ENCODE measurements at places on chromosomes 6 and 20. TPM values are rescaled to one million over a fixed set of nuclear protein-coding genes. Genes with fewer than 3 reads are reported as not detected.

DNA sequence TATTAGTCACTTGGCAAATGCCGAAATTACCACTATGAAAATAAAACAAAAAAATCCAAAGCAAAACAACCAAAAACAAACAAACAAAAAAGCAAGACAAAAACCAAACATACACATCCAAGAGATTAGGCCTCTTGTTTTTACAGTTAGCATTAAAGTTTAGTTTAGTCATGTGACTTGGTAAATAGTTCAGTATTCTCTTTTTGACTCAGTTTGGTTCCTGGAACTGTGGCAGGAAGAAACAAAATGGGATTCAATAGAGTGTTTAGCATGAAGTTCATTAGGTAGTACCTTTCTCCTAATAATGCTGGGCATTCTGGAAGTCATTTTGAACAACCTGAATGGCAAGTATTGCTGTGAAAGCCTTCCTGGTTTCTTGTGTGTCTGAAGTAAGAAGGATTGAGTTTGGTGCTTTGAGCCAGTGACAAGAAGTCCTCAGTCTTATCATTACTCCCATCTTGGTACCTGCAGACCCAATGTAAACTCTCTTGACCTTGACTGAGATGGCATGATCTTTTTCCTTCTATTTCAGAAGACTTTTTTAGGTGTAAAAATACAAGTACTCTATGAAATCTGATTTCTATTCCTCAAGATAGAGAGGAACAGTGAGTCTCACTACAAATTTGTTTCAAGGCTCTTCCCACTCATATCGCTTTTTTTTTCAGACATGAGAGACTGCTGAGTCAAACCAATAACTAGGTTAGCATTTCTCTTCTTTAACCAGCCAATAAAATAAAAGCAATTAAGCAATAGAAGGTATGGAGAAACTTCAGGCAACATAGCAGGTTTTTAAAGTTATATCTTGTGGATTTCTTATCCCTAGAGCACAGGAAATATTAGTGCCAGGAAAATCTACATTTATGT lies 223.6 kb upstream of the PREP start:
- peak overlapping the region; percentile 66 for H3K27ac ChIP-seq
- peaks cover 25% of the 10 kb centered on the region for H3K27me3 ChIP-seq
- peaks cover 12% of the 10 kb centered on the region for H3K4me1 ChIP-seq
- H3K36me3 ChIP-seq: no peaks in the 10 kb centered on the region
- DNase-seq: no peak

DNA sequence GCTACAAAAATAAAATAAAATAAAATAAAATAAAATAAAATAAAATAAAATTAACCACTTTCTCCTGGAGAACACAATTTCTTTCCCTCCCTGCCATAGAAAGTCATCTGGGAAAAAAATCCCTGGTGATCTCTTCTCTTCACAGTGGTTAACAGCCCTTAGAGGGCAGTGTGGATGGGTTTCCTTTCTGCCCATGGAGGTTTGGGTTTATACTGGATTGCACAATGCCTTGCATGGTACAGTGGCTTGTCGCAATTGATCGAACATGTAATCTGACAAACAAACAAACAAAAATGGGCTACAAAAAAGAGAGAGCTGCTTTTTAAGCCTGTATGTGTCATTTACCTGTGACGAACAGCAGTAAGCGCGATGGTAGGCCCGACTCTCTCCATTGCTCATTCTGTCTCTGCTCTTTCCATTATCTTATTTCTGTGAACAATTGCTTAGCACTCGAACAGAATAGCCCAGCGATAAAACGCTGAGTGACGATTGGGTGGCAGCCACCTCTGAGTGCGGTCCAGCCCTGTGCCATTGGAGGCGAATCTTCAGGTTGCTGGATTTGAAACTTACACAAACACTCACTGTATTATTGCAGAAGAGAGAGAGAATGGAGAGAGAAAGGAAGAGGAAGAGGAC lies 166.1 kb downstream of the CD83 start:
- DNase-seq: no peak
- H3K27ac ChIP-seq: no peak overlapping the region
- no peaks in the 10 kb centered on the region for H3K36me3 ChIP-seq
- H3K4me1 ChIP-seq: no peaks in the 10 kb centered on the region

DNA sequence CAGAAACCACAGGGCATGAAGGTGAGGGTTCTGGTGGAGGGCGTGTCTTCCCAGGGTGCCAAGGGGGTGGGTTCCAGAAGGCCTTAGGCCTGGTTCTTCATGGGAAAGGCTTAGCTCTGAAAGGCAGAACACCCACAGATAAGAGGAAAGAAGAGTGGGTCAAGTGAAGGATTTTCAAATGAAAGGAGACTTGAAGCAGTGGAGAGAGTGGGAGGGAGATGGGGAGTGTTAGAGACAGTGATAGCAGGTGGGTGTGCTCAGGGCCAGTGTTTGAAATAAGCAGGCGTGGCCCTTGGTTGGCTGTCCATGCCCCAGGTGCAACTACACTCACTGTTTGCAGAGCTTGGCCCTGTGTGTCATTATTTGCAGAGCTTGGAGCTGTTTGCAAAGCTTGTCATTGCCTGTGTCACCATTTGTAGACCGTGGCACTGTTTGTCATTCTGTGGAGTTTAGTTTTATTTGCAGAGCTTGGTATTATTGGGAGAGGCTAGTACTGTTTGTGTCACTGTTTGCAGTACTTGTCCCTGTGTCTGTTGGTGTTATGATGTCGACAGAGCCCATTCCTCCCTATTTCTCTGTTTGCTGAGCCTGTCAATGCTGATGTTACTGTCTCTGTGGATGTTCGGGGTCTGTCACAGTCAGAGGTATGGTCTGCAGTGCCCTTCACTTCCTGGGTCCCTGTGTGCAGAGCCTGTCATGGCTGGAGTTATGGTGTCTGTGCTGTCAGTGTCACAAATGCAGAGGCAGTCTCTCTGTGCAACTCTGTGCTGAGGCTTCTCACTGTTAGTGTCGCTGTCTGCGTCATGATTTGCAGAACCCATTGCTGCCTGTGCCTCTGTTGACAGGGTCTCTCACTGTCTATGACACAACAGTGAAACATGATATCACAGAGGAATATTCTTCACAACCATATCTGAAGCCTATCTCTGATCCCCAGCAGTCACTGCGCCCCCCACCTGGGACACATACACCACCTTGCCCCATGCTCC lies 127.7 kb upstream of the LRFN2 start:
- no peaks in the 10 kb centered on the region for H3K36me3 ChIP-seq
- no peaks in the 10 kb centered on the region for H3K27me3 ChIP-seq
- peaks cover 7% of the 10 kb centered on the region for H3K4me1 ChIP-seq
- H3K4me3 ChIP-seq: no peak overlapping the region
- H3K27ac ChIP-seq: no peak overlapping the region
- DNase-seq: no peak

DNA sequence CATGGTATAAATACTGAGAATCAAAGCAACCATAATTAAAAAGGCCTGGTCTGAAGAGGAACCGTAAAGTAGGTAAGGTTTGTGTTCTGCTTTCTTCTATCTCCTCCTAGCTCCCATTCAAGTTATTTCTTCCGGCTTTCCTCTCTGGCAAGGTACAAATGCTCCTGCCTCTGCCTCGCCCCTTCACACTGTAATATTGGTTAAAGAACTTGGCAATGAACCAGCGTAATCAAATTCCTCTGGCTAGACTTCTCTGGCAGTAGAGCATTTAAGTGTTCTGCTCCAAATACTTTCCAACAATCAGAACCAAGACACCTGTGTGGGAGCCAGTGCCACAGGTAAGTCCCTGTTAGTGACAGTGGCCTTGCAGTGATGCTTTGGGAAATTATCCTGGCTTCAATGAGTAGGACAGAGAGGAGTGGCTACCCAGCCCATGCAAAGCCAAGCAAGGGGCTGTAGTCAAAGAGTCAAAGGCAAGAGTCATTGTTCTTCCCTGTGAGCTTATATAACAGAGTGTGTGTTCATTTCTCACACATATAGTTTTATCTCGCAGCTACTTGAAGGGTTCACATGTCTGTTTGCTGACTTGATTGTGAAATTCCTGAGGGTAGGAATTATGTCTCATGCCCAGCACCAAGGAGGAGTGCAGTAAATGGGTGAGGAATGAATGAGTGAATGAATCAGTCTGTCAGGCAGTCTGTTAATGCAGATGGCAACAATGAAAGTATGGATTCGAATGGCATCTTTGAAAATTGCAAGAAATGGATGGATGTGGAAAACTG lies 329.3 kb downstream of the NRN1 start:
- H3K4me1 ChIP-seq: peaks cover 27% of the 10 kb centered on the region
- no peak for DNase-seq
- peaks cover 2% of the 10 kb centered on the region for H3K36me3 ChIP-seq
- no peak overlapping the region for H3K4me3 ChIP-seq
- no peaks in the 10 kb centered on the region for H3K27me3 ChIP-seq

- no peaks in the 10 kb centered on the region for H3K36me3 ChIP-seq
- DNase-seq: no peak
- peaks cover 6% of the 10 kb centered on the region for H3K27me3 ChIP-seq
- no peak overlapping the region for H3K4me3 ChIP-seq
- no peak overlapping the region for H3K27ac ChIP-seq
- H3K4me1 ChIP-seq: peaks cover 9% of the 10 kb centered on the region
Observed at GRCh38 chr6:12657884-12658283, 58.7 kb upstream of the PHACTR1 start.

DNA sequence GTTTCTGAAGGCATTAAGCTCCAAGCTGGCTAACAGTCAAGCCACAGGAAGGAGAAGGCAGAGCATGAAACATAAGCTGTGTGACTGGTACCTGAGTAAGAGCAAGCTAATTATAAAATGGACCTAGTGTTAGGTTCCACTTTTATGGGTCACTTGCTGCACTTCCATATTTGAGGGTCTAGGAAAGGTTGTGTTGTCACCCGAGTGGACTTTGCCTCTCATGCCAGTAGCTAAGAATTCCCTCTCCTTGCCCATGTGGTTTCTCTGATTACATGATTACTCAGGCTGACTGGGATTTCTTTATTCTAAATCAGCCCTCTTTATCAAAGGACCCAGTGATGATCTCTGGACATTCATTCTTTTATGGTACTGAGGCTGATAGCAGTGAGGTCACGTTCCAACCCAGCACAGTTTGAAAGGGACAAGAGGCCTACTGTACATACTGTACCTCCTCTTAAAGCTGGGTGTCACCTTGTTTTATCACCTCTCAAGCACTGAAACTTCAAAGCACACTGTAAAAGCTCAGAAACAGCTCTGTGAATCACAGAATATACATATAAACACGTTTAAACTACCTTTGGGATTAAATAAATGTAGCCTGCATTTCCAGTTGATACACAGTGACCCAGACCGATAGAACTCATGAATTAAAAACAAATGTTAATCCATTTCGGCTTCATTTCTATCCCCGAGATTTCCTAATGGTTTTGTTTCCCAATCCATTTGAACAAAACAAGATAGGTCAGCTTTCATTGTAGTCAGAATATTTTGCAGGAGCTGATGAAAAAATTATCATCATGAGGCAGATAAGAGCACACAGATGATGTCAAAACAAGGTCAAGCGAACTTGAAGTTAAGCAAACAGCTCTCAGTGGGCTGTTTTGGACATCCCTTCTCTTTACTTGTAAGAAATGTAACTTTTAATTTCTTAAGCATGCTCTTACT lies 96.5 kb downstream of the ALDH8A1 start:
- no peak for DNase-seq
- H3K36me3 ChIP-seq: no peaks in the 10 kb centered on the region
- H3K27ac ChIP-seq: no peak overlapping the region

DNA sequence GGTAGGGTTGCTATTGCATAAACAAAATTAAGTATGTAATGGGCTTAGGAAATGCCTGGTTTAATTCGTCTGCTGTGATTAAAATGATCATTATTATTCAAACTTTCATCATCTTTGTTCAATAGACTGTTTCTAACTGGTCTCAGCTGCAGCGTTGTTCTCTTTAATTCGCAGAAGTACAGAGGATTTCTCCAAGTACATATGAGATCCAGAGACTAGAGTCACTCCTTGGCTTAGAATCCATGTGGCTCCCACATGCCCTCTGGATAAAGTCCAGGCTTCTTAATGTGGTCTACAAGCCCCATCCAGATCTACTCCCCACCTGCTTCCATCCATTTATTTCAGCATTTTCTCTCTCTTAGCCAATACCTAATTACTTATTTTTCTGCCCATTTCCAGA lies 1.1 kb upstream of the ZBTB24 start:
- H3K36me3 ChIP-seq: peaks cover 26% of the 10 kb centered on the region
- H3K4me3 ChIP-seq: peak overlapping the region; percentile 56
- DNase-seq: no peak
- H3K4me1 ChIP-seq: peaks cover 33% of the 10 kb centered on the region
- H3K27ac ChIP-seq: peak overlapping the region; percentile 73

DNA sequence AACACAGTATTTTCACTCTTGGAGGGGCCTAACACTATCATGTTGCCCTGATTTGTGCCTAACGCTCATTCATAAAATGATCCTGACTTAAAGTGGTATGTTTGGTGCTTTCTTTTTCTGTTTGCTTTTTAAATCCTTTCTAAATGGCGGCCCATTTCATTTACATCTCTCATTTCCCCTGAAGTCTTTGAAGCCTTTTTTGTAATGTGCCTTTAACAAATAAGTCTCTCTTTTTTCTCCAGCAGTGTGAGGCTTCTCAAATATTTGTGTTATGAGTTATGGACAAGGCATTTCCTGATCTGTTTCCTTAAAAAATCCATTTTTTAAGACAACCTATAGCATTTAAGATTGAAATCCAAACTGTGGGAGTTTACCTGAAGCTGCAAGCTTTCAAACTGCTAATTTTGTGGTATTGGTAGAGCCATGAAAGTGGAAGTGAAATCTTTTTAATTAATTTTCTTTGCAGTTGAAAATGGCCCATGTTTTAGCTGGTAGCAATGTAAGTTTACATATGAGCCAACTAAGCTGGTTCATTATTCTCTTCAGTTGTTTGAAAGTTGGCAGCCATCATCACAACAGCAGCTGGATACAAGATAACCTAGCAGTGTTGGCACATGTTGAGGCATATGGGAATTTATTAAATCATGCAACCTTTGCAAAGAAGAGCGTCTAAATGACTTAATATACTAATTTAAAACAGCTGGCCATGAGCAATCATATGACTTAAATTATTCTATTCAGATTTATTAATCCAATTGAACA lies 469.7 kb downstream of the CDKAL1 start:
- DNase-seq: no peak
- peaks cover 44% of the 10 kb centered on the region for H3K36me3 ChIP-seq
- no peaks in the 10 kb centered on the region for H3K4me1 ChIP-seq
- no peaks in the 10 kb centered on the region for H3K27me3 ChIP-seq
- H3K27ac ChIP-seq: no peak overlapping the region

Gene STMND1
- not detected for total RNA-seq

Gene TREML1
- total RNA-seq: not detected

Gene HLA-C
- total RNA-seq: 678 TPM

Gene MUCL3
- total RNA-seq: not detected

Gene FLRT3
- not detected for total RNA-seq

Measured in activated CD4-positive, alpha-beta T cell treated with anti-CD3 and anti-CD28 coated beads for 36 hours (primary cell).